ENCODE measurements at places on chromosomes 2 and 18.
A peak's percentile ranks its signal among the peaks of the same experiment; 100 is the strongest.

- no peak for DNase-seq
Observed at GRCh38 chr2:9392898-9393765, 30.2 kb downstream of the ITGB1BP1 start.

DNA sequence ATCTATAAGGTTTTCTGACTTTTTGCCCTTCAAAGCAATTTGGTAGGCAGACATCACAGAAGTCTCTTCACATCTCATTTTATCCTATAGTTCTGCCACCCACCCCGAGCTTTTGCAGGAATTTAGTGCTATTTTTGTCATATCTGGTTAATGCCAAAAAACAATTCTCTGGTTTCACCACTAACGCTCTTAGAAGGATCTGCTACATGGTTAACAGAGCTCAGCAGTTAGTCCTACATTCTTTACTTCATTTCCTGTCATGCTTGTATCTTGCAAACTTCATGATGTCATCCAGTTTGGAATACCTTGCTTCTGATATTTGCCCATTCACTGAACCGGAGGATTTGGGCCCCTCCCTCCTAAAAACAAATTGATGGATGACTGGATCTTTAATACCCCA, 116.8 kb upstream of the SERPINE2 start:
- no peak for DNase-seq

GRCh38 chr2:2582998-2583545, 252.0 kb upstream of the MYT1L start:
- no peak for DNase-seq

DNA sequence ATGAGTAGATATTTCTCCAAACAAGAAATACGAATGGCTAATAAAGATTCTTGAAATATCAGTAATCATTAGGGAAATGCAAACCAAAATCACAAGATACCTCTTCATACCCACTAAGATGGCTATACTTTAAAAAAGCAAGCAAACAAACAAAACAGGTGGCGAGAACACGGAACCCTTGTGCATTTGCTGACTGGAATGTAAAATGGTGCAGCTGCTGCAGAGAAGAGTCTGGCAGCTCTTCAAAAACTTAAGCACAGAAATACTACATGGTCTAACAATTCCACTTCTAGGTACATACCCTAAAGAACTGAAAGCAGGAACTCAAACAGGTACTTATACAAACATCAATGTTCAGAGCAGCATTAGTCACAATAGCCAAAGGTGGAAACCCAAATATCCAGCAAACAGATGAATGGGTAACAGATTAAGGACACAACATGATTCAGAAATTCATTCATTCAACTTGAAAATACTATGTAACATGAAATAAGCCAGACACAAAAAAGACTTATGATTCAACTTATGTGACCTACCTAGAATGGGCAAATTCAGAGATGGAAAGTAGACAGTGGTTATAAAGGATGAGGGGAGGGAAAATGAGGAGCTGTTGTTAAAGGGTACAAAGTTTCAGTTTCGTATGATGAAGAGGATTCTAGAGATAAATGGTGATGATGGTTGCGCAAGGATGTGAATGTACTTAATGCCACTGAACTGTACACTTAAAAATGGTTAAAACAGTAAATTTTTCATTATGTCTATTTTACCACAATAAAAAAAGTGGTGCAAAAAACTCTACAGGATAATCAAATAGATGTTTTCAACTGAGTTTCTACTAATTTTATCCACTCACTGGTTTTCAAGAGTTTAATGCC, 26.9 kb upstream of the GPR75 start:
- no peak for DNase-seq

- peak; percentile 51 for DNase-seq
Observed at GRCh38 chr2:160406591-160407392, 86.8 kb downstream of the RBMS1 start.

DNA sequence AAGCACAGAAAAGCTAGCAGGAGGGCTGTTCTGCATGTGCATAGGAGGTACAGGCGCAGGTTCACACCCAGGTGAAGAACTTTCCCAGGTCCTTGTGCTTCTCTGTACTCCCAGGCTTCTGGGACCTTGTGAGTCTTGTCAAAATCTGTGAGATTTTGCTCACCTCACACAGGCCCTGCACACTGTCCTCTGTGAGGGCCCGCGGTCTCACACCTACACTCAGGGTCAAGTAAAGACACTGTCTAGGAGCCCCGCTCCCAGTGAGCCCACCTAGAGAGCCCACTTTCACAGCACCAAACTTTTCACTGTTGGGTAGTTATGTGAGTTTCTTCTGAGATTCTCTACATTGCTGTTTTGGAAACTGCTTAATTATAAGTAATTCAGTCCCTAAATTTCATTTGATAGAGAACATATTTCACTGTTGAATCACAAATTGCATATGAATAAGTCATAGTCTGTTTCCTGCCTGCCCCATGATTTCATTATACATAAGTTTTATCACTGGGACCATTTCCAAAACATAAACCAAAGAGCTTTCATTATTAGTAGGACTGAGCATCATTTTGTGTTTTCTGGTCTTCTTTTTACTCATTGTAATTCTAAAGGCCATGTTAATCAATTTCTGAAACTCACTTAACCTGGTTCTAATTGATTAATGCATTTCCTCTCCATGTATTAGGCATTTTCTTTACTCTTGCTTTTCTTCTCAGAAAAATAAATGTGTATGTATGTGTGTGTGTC, 234.2 kb upstream of the SPOPL start:
- no peak for DNase-seq

DNA sequence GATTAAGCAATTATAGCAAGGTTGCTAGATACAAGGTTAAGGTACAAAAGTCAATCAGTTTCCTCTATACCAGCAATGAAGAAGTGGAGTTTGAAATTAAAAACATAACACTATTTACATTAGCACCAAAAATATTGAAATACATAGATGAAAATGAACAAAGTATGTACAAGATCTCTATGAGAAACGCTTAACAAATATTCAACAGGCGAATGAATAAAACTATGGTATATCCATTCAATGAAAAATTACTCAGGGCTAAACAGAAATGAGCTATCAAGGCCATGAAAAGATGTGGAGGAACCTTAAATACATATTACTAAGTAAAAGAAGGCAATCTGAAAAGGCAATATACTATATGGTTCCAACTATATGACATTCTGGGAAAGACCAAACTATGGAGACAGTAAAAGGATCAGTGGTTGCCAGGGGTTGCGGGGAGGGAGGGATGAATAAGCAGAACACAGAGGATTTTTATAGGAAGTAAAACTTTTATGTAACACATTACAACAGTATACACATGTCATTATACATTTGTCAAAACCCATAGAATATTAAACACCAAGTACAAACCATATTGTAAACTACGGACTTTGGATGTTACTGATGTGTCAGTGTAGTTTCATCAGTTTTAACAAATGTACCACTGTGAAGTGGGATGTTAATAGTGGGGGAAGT, 62.1 kb downstream of the RMDN2 start:
- no peak for DNase-seq

All from central memory CD8-positive, alpha-beta T cell (primary cell).